ENCODE measurements at places on chromosomes 4 and X. TPM values are rescaled to one million over a fixed set of nuclear protein-coding genes. Genes with fewer than 3 reads are reported as not detected.

GRCh38 chr4:15054541-15054940 is 52.3 kb downstream of the CPEB2 start:
- peaks cover 50% of the 10 kb centered on the region for H3K36me3 ChIP-seq
- DNase-seq = no peak
- peak overlapping the region; percentile 37 for H3K27ac ChIP-seq
- no peak overlapping the region for H3K4me3 ChIP-seq

- no peak for DNase-seq
- no peaks in the 10 kb centered on the region for H3K36me3 ChIP-seq
- peaks cover 8% of the 10 kb centered on the region for H3K27me3 ChIP-seq
- H3K4me1 ChIP-seq = peaks cover 11% of the 10 kb centered on the region
Measured at GRCh38 chr4:146134761-146135445, 40.6 kb upstream of the LSM6 start.

- no peak overlapping the region for H3K27ac ChIP-seq
- no peaks in the 10 kb centered on the region for H3K36me3 ChIP-seq
Measured at GRCh38 chr4:53682196-53682595, 90.9 kb upstream of the LNX1 start.

DNA sequence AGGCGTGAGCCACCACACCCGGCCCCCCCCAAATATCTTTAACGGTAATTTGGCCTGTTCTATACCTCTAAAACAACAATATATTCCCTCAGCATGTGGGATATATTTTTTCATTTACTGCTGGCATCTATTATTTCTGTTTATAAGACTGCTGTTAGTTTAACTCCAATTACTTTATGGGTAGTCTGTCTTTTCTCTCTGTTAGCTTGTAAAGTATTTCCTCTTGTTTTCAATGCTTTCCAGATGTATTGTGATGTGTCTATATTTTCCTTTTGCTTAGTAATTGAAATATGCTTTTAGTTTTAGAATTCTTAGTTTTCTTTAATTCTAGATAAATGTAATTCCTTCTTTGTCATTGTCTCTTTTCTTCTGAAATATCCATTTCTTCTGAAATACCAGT is 445.8 kb downstream of the ANKRD50 start:
- no peaks in the 10 kb centered on the region for H3K36me3 ChIP-seq
- H3K4me1 ChIP-seq = no peaks in the 10 kb centered on the region
- no peak overlapping the region for H3K4me3 ChIP-seq
- no peaks in the 10 kb centered on the region for H3K27me3 ChIP-seq
- peak overlapping the region; percentile 28 for H3K27ac ChIP-seq
- no peak for DNase-seq

The RHOXF2B gene
- not detected for total RNA-seq

The NAAA gene
- 15.0 TPM for total RNA-seq

The ZFP42 gene
- not detected for total RNA-seq

The ZRSR2 gene
- 14.0 TPM for total RNA-seq

The SLC39A8 gene
- total RNA-seq = 1.5 TPM

The PAGE1 gene
- total RNA-seq = not detected

The FAM47E gene
- total RNA-seq = 0.55 TPM

The CXCL1 gene
- total RNA-seq = 132 TPM

Measured in osteocyte (in vitro differentiated cells).